EH (cell line): ENCODE measurements at places on chromosomes 16 and 17.

DNA sequence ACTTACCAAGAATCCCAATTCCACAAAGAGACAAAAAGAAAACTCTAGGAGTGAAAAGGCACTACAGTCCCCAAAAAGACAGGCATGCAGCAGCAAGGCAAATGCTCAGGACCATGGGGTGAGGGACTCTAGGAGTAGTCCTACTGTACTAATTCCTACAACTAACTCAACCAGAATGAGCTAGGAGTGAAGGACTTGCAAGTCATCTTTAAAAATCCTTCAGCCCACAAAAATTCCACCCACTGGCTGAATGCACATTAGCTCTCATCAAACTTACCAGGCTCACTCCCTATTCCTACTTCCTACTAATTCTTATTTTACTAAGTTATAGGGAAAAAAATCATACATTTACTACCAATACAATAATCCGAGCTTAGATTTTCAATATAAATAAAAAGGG, 141.7 kb upstream of the C17orf78 start:
- no peak for DNase-seq

- peak; percentile 12 for DNase-seq
These were observed 251.2 kb upstream of the ELAC2 start for GRCh38 chr17:13268791-13269595.

GRCh38 chr16:57563761-57564160, 21.3 kb downstream of the ADGRG5 start:
- DNase-seq: no peak

- DNase-seq: peak; percentile 62
These were observed 13.7 kb downstream of the ALOX12B start for GRCh38 chr17:8073627-8074484.

DNA sequence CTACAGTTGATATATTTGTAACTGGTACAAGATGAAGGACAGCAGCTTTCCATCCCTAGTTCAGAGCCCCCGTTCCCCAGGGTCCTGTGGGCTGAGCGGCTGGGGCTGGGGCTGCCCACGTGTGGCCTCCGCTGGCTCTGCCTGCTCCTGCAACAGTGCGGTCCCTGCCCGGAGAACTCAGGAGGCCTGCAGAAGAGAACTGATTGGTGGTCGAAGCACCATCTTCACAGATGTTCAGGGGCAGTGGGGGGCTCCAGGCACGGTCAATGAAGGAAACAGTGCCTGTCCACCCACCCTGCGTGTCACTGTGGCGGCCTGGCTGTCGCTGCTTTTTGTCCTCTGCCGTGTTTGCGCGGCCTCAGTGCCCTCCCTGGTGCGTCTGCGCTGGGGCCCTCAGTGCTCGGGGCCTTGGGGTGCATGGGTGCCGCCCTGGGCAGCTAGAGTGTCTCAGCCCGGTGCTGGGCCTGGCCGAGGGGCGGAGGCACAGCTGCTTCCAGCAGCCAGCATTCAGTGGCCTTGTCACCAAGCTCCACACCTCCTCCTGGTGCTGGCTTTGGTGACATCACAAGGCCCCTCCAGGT, 4.2 kb upstream of the NUDT16L1 start:
- DNase-seq: no peak

DNA sequence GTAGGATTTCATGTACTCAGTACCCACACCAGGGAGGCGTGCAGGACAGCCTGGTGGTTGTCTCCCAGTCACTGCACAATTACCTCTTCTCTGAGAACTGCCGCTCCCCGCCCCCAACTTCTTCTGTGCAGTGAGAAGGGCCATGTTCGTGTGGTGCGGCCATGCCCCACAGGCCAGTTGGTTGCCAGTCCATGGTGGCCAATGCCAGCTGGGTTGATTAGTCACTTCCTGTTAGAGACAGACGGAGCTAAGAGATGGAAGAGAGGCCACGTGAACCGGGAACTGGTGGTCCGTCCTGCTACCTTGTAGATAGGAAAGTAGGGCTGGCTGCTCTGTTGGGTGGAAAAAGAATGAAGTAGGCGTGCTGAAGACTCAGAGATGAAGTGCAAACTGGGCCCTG, 206.5 kb downstream of the ABCC12 start:
- no peak for DNase-seq

- no peak for DNase-seq
These were observed 6.1 kb downstream of the SEC14L1 start for GRCh38 chr17:77146882-77147281.

- no peak for DNase-seq
These were observed 47.1 kb downstream of the SRCIN1 start for GRCh38 chr17:38558728-38559050.

GRCh38 chr16:58563775-58564174, 48.5 kb downstream of the SETD6 start:
- no peak for DNase-seq

DNA sequence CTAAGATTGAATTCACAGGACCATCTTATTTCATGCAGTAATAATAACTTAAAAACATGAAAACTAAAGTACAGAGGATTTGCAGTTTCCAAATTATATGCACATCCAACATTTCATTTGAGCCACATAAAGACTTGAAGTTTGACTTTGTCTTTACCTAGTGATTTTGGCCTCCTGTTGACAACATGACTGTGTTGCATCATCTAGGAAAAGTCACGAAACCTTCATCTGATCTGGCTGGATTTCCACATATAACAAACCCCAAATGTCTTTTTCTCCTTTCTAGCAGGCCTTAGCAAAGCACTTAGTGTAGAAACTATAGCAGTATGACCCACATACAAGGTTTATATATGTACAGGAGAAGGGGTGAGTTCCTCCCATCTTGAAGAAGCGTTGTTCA, 406.5 kb upstream of the CDH5 start:
- no peak for DNase-seq

- no peak for DNase-seq
These were observed 54.3 kb upstream of the NLRP1 start for GRCh38 chr17:5638596-5638995.
